Hindlimb muscle (tissue), 1 donor: ENCODE measurements at places on chromosomes 7 and 10.

- no peak for DNase-seq
These were observed 191.3 kb upstream of the RHOBTB1 start for GRCh38 chr10:61135276-61135721.

DNA sequence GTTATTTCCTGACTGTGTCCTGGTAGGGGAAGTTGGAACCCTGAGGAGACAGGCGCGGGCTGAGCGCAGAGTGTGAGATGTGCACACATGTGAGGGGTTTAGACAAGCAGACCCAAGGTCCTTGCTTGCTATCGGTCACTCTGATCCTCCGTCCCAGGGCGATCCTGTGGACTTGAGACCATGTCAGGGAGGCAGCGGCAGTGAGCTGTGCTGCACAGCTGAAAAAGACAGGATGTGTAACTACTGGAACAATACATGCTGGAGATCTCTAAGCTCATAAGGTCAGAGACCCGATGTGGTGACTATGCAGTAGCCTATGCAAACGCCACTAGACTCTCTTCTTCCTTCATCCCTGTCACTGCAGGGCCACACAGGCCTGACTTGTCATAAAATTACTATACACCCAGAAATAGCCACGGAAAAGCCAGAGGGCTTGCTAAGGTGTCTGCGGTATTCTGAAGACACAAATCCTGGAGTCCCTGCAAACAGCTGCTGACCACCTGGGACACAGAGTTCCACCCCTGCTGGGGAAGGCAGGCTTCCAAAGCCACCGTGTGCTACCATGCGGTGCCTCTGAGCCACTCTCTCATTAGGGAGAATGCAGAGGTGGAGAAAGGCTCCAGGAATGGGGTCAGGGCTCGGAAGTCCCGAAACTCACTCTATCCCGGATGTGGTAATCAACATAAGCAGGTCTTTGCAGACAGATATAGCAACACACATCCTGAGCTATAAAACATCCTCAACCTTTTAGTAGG, 91.1 kb upstream of the DDC start:
- DNase-seq = no peak

- DNase-seq = no peak
These were observed 2.2 kb downstream of the PDZD7 start for GRCh38 chr10:101028446-101029337.

DNA sequence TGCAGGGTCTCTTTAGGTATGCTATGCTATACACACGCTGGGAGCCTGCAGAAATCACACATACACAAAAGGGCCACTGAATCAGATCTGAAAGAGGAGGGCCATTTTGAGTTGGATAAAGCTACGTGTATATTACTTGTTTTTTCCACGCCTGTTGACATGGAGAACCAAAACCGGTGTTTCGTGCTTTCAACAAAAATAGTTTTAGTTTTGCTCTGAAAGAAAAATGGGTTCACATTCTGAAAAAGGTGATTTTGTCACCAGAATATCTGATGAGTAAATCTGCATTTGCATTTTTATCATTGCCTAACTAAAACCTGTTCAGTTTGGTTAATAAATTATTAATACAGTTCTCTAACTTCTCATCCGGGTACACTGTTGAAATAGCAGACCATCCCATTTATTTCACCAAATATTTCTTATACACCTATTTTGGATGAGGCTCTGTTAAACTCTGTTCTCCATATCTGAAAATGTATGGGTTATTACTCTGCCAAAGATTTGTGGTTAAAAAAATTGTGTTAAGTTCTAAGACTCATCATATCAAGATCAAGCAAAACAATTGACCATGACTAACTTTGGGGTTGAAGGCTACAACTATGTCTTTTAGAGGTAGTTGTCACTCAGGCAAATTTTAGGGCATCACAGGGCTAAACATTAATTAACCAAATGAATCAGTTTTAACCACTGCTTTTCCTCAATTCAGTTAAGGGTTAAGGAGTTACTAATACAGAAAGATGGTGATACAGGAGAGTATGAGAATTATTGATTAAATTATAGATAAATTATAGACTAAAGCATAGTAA, 101.2 kb upstream of the RPA3 start:
- DNase-seq = no peak
